ENCODE measurements at places on chromosomes 11 and 22.

DNA sequence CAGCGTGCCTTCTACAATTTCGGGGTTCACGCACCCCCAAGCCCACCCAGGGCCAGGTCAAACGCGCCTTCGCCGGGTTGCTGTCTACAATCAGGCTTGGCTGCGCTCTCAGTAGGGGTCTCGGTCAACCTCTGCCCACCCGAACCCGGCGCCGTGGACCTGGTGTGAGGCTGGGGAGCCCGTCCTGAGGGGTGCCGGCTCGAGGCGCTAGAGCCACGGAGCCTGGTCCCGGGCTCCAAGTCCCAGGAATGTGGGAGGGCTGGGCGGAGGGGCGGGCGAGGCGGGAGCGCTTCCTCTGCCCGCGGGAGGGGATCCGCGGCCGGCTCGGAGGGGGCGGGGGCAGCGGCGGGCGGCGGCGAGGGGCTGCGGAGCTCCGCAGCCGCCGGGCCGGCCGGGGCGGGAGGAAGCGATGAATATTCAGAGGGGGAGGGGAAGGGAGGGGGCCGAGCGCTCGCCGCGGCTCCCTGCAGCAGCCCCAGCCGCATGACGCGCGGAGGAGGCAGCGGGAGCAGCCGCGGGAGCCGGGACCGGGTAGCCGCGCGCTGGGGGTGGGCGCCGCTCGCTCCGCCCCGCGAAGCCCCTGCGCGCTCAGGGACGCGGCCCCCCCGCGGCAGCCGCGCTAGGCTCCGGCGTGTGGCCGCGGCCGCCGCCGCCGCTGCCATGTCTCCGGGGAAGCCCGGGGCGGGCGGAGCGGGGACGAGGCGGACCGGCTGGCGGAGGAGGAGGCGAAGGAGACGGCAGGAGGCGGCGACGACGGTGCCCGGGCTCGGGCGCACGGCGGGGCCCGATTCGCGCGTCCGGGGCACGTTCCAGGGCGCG is at the start of gene PTPRJ:
Gene PTPRJ (plus strand): TSS at position 472 of the 819 bp plus-strand sequence. CDS start 354 bp downstream, outside the sequence.
- peak; percentile 74 for DNase-seq

- no peak for DNase-seq
Observed at GRCh38 chr22:49290711-49291110, 537.0 kb downstream of the BRD1 start.

DNA sequence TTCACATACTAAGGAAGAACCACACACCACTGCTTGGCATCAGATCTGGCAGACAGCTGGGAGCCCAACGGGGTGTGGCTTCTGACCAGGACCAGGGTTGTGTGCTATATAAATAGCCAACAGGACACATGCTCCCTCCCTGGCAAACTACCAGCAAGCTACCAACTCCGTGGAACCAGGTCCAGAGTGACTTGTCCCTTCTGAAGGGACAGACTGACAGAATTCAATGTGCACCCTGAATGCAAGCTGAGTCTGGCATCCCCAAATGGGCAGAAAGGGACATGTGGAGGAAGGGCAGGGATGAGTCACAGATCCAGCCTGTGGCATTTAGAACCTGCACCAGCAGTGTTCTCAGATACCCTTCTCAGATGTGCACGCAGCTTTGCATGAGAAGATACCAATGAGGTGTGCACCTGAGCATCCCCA is 92.9 kb downstream of the MICAL3 start:
- DNase-seq, result no peak

- DNase-seq, result no peak
Observed at GRCh38 chr22:20563466-20563906, 56.1 kb downstream of the MED15 start.

- peak; percentile 54 for DNase-seq
Observed at GRCh38 chr11:2945031-2945756, 16.0 kb upstream of the PHLDA2 start.

DNA sequence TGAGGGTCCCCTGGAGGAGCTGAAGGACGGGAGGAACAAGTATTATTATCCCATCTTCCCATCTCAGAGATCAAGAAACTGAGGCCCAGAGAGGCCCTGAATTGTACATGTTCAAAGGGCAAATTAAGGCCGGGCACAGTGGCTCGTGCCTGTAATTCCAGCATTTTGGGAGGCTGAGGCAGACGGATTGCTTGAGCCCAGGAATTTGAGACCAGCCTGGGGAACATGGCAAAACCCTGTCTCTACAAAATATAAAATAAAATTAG is 8.1 kb downstream of the PLA2G6 start:
- no peak for DNase-seq

DNA sequence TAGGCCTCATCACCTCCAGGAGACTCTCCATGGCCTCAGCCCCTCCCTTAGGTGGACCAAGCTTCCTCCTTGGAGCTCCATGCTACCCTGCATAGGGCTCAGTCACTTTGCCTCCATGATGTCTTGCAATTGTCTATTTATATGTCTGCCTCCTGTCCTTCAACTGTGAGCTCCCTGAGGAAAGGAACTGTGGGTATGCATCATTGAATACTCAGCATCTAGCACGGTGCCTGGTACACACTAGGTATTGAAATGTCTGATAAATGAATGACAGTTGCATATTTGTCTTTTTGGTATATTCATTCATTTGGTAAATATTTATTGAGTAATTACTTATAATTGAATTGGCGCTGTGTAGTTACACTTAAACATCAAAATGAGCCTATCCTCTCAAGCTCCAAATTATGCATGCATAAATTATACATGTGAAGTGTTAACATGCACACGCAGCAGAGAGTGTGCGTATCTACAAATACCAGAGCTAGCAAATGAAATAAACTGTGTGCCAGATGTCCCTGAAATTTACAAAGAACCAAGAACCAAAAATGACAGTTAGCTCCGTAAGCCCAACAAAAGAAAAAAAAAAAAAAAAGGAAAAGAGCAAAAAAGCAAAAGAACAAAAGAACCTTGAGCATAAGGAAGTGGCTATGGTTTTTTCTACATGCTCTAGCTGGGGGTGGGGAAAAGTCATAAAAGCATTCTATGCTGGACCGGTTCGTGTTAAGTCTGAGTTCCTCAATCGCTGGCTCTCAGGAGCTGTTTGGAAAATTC is 25.2 kb downstream of the GRAP2 start:
- no peak for DNase-seq

DNA sequence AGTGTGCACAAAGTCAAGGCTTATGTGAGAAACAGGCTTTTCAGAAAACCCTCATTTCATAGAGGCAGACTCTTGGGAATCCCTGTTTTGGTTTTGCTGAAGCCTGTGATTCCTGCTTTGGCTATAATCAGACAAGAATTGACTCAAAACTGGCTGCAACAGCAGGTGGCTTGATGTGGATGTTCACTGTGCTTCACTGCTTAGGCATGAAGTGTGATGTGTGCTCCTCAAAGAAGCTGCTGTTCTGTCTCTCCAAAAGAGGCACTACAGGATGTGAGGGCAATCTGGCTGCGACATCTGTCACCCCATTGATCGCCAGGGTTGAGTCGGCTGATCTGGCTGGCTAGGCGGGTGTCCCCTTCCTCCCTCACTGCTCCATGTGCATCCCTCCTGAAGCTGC is 103.5 kb downstream of the C11orf58 start:
- DNase-seq, result no peak

DNA sequence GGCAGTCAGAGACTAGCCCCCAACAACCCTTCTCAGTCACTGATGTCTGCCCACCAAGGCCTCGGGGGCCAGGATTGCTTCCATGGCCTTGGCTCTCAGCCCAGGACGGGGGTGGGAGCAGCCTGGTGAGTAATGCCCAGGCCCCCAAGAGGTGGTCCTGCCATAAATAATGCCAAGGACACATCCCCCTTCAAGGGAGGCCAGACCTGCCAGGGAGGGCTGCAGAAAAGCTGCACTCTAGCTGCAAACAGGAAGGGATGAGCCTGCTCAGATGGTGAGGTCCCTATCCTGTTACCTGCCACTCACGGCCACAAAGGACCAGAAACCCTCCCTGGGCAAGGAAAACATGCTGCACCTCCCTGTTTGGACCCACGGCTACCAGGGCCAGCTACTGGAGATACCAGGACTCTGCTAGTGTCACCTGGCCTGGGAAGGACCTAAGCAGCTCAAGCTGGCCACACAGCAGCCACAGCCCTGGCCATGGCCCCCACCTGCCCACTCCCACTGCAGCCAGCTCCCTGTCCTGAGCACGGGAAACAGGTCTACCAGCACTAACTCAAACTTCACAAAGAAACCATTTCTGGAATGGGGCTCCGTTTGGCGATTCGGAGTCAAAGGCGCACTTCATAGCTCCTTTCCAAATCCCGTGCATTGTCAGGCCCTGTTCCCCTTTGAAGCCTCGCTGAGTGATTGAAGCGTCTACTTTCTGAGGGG is 12.1 kb downstream of the GNB1L start:
- no peak for DNase-seq

DNA sequence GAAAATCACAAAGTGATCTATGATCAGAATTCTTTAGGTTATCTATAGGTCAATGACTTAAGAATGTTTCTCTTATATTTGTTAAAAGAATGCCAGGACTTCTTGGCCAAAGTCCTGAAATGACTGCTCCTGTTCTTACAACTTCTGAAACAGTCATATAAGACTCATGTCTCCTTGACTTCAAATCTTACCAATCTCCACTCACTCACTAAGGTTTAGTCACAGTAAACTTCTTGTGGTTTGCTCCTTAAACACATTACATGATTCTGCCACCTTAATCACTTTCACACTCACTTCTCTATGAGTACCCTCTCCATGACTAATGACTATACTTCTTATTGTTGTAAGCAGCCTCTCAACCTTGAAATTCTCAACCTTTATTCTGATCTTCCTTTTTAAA is 648.7 kb upstream of the CCDC179 start:
- DNase-seq, result no peak

DNA sequence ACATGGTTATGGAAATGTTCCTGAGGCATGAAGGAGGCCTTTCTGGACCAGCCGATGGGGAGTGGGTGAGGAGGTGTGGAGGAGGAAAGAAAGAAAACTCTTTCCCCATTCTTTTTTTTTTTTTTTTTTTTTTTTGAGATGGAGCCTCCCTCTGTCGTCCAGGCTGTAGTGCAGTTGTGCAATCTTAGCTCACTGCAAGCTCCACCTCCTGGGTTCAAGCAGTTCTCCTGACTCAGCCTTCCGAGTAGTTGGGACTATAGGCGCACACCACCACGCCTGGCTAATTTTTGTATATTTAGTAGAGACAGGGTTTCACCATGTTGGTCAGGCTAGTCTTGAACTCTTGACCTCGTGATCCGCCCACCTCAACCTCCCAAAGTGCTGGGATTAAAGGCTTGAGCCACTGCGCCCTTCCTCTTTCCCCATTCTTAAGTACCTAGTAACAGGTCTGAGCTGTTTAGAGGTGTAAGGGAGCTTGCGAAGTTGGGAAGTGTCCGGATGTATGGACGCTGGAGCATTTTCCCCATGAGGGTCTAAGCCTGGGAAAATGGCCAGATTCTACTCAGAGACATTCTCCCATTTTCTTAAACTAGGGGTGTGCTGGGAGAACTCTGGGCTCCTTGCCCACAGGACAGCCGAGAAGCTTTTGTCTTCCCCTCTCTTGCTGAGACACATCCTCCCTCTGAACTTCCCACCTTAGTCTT is 135.8 kb downstream of the TEAD1 start:
- no peak for DNase-seq

- DNase-seq, result no peak
Observed at GRCh38 chr11:13944911-13945425, 17.6 kb upstream of the SPON1 start.

DNA sequence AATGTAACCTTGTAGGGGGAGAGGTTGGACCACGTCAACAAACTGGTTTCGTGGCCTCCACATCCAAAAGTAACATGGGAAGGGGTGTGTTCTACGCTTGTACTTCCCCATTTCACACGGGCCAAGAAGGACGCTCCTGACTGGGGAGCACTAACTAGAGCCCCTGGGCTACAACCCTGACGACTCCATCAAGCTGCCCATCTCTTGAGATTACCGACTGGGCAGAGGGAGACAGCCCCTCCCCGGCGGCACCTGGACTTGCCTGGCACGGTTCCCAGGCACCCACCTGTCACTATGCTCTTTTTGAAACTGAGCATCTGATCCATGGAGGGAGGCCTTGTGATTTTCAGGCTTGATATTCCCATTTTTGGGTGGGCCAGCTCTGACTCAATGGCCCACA is 68.5 kb downstream of the SHANK2 start:
- DNase-seq, result no peak

DNA sequence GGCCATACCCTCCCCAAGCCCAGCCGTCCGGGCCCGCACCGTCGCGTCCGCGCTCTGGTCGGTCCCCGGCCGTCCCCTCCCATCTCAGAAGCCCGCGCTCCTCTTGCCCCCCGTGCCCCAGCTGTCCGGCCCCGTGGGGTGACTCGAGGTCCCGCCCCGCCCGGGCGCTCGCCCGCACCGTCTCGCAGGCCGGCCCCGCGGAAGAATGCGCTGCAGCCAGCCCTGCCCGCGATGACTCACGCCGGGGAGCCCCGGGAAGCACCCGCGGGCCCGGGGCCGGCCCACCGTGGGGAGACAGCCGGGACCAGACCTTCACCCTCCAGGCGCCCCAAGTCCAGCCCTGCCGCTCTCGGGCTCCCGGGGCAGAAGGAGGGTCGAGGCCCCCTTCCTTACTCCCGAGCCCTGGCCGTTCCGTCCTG is 320 bp upstream of the PHLDA2 start:
- DNase-seq, result no peak

- DNase-seq, result no peak
Observed at GRCh38 chr11:134338654-134339053, 6.9 kb downstream of the GLB1L2 start.

DNA sequence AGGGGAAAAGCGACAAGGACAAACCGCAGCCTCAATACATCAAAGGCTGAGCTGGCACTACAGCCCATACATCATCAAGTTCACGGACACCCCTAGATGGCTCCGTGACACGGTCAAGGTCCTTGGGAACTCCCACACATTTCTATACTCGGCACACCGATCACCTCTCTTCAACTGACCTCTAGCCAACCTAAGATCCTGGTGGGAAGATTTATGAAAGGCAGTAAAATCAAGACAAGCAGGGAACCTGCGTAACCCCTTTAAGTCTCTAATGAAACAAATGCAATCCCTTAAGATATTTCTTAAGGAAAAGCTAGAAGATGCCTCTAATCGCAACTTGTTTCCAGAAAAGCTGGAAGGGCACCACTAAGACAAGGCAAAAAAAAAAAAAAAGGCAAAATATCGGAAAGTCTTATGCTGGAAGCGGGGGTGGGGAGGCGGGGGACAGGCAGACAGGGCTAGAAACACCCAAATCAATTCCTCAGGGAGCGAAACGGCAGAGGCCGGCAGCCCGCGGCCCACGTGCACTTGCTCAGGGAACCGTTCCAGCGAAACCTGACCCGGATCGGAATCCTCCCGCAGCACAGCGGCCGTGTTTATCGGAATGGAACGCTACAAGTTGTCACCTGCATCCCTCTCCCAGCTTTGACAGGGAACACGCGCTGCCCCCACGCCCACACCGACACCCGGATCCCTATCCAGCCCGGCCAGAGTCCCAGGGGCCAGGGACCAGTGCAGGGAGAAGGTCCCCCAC is 1.4 kb downstream of the ARHGAP20 start:
- DNase-seq, result no peak

Data from neuronal stem cell (in vitro differentiated cells).